ENCODE measurements at places on chromosomes 12 and 14.

GRCh38 chr14:86084097-86084496, 554.2 kb downstream of the FLRT2 start:
- DNase-seq, result no peak

- DNase-seq, result no peak
Measured at GRCh38 chr12:128258866-128259555, 8.0 kb upstream of the TMEM132C start.

DNA sequence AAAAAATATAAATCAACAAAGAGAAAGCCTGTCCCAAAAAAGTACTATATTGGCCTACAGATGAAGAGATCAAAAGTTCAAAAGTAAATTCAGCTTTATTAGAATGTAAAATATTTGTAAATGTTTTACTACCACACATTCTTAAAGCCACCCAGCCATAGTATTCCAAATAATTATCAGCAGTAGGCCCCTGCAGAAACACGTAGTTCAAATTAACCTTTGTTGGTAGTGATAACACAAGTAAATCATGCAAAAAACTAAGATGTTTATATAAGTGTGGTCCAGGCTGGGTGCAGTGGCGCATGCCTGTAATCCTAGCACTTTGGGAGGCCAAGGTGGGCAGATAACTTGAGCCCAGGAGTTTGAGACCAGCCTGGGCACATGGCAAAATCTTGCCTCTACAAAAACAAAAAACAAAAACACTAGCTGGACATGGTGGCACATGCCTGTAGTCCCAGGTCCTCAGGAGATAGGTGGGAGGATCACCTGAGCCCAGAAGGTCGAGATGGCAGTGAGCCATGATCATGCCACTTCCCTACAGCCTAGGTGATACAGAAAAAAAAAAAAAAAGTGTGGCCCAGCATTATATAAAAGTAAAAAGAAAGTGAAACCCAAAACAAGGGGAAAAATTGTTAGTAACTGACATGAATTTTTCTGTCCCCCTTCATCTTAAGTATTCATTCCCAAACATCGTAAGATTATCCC, 17.9 kb downstream of the SPTLC2 start:
- DNase-seq, result no peak

DNA sequence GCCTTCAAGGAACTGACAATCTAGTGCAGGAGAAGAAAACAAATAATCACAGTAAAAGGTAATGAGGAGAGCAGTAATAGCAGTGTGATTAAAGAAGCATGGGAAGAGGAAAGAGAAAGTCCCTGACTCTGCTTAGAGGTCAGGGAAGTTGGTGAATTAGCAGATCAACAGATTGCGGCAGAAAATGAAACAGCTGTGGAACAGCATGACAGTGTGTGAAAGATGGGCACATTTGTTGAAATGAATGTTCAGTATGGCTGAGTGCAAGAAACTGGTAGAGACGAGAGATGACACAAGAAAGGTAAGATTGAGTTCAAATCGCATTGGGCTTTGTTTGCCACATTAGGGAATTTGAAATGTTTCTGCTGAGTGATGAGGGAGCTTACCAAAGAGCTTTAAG, 63.7 kb upstream of the RASSF8 start:
- DNase-seq, result no peak

DNA sequence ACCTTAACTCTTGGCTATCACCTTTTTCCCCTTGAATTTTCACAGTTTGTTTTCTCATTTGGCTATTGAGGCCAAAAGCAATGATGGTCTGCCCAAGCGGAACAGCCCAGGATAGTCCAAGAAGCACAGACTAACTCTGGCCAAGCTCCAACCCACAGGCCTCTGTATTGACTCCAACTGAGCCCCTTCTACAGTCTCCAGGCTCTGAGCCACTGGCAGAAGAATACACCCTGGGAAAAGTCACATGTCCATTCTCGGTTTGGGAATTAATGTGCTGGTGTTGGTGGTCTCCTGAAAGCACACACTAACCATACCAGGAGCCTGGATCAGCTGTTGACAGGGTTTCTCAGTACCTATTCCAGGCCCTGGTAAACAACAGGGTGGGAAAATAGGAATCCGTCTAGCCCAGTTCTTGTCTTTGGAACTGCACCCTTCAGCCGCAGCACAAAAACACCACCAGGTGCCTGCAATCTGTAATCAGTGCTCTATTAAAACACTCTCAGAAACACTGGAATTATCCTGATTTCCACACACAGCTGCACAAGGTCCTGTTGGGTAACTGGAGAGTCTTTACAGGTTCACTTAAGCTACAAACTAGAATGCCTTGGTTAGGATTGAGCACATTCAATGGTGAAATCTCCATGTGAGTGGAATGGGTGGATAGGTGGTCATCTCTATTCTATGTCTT, 63.6 kb downstream of the STXBP6 start:
- no peak for DNase-seq

GRCh38 chr12:54082397-54082892, 28.8 kb downstream of the HOXC4 start:
- peak; percentile 4 for DNase-seq

GRCh38 chr12:59318940-59319339, 276.9 kb upstream of the SLC16A7 start:
- DNase-seq, result no peak

DNA sequence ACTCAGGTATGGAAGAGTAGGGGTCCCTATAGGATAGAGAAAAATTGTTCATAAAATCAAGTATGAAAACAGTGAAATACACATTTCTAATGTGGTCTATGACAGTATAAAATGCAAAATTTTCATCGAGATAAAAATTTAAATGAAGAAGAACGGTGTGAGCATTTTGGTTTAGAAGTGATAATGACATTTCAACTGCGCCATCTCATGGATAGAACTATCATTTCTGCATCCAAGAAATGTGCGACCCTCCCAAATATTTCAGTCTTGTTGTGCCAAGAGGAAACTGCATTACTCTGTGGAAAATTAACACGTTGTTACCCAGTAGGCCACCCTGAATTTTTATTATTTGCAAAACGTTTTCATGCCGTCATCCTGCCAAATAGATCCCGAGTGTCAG, 108.8 kb downstream of the CRACR2A start:
- DNase-seq, result no peak

- no peak for DNase-seq
Measured at GRCh38 chr12:122072031-122072970, 6.3 kb upstream of the MLXIP start.

DNA sequence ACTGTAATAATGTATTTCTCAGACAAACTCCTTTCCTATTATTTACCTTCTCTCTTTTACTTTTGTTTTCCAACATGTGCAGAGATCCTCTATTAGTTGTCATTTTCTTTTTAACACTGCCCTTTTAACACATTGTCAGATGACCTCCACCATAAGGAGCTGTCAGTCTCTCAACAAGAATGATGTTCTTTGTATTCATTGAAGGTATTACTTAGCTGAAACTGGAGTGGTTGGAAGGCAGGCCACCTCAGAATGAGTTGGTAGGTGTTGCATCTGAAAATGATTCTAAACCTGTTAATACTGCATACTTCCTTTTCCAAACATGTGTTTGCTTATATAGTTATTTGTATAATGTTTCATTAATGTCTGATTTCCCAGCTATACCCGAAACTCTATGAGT, 16.9 kb downstream of the TMEM117 start:
- DNase-seq, result no peak

GRCh38 chr12:111406474-111407376, 1.0 kb downstream of the SH2B3 start:
- DNase-seq, result no peak

GRCh38 chr12:132560614-132561426, 49.6 kb downstream of the LRCOL1 start:
- peak; percentile 11 for DNase-seq
